Fibroblast of lung (primary cell): ENCODE measurements at places on chromosomes 2 and 18.

- DNase-seq, result no peak
These were observed 24.3 kb downstream of the DIS3L2 start for GRCh38 chr2:231985823-231986261.

- DNase-seq, result no peak
These were observed 22.8 kb upstream of the DGKD start for GRCh38 chr2:233331536-233331935.

DNA sequence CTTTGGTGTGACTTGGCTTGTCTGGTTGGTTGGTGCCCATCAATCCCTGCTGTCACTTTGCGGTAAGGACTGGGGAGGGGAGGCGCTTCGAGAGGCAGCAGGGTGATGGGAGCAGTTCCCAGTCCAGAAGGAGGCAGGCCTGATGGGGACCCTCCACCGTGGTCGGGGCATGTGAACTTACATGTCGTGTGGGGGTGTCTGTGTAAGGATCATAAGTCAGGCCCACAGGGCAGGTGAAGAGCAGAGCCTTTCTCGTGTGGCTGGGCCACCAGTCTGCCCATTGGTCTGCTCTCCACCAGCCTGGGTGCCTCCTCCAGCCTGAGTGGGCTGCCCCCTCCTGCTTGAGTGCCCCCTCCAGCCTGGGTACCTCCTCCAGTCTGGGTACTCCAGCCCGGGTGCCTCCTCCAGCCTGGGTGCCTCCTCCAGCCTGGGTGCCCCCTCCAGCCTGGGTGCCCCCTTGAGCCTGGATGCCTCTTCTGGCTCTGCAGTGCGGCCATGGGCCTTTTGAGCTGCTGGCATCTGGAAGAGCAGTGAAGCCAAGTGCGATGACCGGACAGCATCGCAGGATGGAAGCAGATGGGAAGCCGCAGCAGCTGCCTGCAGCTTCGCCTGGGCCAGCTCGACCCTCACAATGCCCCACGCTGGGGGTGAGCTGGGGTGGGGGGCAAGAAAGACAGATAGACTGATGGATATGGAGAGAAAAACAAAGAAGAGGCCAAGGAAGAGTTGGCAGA, 25.0 kb downstream of the ATOH8 start:
- no peak for DNase-seq

DNA sequence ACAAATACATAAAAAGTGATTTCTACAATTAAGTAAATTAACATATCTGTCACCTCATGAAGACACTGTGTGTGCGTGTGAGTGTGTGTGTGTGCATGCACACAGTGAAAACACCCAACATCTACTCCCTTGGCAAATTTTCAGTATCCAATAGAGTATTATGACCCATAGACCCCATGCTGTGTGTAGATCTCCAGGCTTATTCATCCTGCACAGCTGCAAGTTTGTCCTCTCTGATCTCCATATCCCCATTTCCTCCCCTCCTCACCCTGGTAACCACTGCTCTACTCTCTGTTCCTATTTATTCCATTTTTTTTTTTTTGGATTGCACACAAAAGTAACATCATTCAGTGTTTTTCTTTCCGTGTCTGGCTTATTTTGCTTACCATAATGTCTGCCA, 391.0 kb downstream of the SOX11 start:
- DNase-seq, result no peak

DNA sequence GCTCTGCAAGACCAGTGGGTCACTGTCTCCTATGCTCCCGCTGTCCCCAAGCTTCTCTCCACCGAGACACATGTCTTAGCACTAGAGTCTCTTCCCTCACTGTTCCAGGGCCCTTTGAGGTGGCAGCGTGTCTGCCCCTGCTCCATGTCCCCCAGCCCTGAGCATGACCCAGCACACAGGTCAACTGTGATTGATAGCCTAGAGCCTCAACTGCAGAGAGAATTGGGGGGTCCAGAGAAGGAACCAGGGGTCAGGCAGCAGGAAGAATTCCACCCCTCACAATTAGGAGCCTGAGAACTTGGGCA, 54.6 kb upstream of the ODC1 start:
- no peak for DNase-seq

DNA sequence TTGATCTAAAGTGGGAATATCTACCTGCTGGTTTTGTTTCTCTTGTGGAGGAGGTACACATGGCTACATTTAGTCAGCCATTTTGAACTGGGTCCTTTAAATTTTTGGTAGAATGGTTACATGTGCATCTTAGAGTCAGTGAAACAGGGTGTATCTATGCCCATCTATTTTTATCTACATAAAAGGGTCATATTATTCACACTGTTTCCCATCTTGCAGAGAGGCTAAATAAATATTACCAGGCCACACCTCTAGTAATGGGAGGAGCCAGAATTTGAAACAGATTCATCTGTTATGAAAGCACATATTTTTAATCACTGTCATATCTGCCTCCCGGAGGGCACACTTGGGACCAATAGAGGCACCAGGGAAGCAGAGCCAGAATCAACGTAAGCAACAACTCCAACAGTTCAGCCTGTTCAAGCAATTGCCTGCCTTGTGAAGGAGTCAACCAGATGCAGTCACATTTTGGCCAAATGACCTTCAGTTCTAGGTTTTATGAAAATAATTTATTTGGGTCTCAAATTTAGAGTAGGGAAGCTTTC, 376.8 kb downstream of the TSN start:
- no peak for DNase-seq

- peak; percentile 76 for DNase-seq
These were observed 143.5 kb downstream of the TGIF1 start for GRCh38 chr18:3593381-3593903.

DNA sequence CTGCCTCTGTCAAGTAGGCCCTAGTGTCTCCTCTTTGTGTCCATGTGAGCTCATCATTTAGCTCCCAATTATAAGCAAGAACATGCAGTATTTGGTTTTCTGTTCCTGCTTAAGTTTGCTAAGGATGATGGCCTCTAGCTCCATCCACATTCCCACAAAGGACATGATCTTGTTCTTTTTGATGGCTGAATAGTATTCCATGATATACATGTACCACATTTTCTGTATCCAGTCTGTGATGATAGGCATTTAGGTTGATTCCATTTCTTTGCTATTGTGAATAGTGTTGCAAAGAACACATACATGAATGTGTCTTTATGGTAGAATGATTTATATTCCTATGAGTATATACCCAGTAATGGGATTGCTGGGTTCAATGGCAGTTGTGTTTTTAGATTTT, 263.2 kb downstream of the PARD3B start:
- no peak for DNase-seq

DNA sequence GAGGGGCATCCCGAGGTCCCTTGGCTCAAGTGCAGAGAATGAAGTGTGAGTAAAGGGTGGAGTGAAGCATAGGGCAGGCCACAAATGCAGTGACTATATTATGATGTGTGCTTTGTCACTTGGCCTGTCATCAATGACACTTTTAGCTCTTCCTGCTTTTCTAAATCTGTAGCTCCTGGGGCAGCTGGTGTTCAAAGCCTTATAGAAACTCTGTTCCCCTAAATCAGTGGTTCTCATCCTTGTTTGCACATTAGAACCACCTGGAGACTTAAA, 135.6 kb upstream of the LGALSL start:
- DNase-seq, result no peak

- DNase-seq, result no peak
These were observed 91.7 kb upstream of the RAB6C start for GRCh38 chr2:129887688-129888266.

- DNase-seq, result no peak
These were observed 11.3 kb downstream of the MAL start for GRCh38 chr2:95036596-95037383.

DNA sequence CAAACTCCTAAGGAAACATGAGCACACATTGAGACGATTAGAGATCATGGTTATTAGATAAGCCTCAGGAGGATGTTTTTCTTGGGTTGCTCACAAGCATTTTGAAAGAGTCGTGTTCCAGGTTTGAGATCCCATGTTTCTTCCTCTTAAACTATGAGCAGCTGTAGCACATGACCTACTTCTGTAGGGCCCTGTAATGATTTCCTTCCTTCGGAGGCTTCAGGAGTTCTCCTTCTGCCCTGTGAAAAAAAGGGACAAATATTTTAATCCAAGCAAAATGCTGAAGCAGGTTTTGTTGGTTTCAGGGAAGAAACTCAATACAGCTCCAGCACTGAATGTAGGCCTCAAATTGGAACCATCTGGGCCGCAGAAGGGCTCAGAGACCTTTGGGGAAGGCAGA, 82.6 kb downstream of the POU3F3 start:
- no peak for DNase-seq

GRCh38 chr2:40287773-40288172, 164.1 kb downstream of the SLC8A1 start:
- no peak for DNase-seq

GRCh38 chr2:226352941-226353560, 446.6 kb downstream of the IRS1 start:
- no peak for DNase-seq

- DNase-seq, result no peak
These were observed 21.8 kb downstream of the RNF149 start for GRCh38 chr2:101286684-101287083.

GRCh38 chr18:34809451-34810072, 99.5 kb downstream of the DTNA start:
- peak; percentile 63 for DNase-seq

DNA sequence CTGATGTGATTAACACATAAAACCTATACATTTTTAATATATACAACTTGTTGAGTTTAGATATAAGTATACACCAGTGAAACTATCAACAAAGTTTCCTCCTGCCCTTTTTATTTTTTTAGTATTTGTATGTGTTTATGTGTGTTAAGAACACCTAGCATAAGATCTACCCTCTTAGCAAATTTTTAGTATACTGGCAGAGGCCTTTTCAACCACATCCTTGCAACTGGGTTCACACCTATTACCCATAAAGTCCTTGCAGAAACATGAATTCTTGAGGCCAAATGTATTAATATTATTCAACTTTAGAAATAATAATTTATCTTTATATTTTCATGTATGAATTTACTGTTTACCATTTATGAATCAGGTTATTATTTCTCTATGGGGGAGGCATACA, 119.7 kb upstream of the CRIM1 start:
- DNase-seq, result no peak

DNA sequence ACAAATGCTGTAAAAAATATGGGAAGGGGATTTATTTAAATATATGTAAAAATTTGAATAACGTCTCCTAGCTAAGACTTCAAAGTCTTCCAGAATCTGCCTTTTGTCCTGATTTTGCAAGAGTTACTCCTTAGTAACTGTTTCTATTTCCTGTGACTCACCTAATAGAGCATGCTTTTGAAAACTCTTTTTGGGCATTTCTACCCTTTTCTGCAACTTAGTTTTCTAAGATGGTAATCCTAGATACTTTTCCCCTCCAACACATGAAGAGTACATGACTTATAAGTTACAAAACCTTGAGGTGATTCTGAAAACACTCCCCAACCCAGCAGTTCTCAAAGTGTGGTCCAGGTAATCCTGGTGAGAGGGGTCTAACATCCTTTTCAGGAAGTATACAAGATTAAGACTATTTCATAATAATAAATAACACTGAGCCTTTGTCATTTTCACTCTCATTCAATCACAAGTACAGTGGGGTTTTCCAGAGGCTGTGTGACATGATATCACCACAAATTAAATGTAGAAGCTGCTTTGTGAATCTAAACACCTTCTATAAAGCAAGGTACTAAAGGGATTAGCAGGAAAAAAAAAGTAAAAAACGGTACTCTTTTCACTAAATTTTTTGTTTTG, 31.9 kb downstream of the PPP4R3B start:
- peak; percentile 80 for DNase-seq

- no peak for DNase-seq
These were observed 786.3 kb downstream of the SOCS6 start for GRCh38 chr18:71075147-71075546.

GRCh38 chr18:2983296-2983695, 29.6 kb downstream of the LPIN2 start:
- no peak for DNase-seq

GRCh38 chr2:40126006-40126405, 325.9 kb downstream of the SLC8A1 start:
- peak; percentile 18 for DNase-seq

- DNase-seq, result no peak
These were observed 782.6 kb downstream of the MBD2 start for GRCh38 chr18:53441761-53442414.

- DNase-seq, result no peak
These were observed 29.9 kb downstream of the ZEB2 start for GRCh38 chr2:144490017-144490416.

DNA sequence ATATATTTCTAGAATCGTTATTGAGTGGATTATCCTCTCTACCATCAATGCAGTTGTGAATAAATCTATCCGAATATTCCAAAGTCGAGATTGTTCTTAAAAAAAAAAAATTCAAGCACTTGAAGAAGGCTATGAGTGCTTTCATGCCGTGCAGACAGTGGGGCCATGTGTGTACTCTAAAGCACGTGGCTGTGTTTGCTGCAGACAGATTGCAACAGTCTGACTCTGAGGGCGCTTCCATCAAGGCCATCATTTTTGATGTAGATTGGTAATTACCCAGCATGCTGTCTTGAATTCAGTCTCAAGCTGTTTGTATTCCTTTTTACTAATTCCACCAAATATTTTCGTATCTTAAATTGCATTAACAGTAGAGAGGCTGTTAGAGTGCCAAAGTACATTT, 325.9 kb upstream of the LINC00305 start:
- no peak for DNase-seq

GRCh38 chr2:8344144-8345097, 337.4 kb upstream of the ID2 start:
- no peak for DNase-seq

DNA sequence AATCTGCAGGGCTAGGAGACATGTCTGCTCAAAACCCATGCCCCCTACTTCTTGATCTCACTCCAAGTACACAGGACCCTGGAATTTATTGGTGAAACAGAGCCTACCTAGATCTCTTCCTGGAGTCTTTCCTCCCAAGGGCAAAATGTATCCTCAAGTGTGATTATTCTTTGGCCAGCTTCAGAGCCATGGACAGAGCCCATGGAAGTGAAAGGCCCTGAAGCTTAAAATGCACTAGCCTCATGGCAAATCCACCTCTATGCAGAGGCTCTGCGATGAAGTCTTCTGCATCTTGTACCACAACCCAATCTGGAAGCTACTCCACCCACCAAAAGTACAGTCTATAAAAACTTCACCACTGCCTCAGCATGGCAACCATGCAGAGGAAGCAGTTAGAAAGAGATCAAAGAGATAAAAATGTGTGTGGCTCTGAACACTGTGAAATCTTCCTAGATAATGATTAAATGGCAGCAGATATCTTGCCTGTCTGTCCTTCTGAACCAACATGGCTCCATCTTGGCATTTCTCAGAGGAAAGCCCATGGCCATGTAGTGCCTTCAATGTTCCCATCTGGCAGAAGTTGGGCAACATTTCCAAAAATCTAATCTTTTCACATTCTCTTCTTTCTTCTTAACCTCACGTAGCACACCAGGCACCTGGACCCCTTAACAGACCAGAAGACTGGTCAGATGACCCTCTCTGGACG, 142.9 kb upstream of the KLF7 start:
- DNase-seq, result no peak
